ENCODE measurements at places on chromosomes 12 and 14. TPM values are rescaled to one million over a fixed set of nuclear protein-coding genes. Genes with fewer than 3 reads are reported as not detected.

HSPB8 gene
- 14.2 TPM for total RNA-seq

TMEM119 gene
- total RNA-seq = 48.3 TPM

BCL11B gene
- 0.17 TPM for total RNA-seq

NR1H4 gene
- total RNA-seq = not detected

TAPBPL gene
- 5.2 TPM for total RNA-seq

C14orf132 gene
- 33.2 TPM for total RNA-seq

DNA sequence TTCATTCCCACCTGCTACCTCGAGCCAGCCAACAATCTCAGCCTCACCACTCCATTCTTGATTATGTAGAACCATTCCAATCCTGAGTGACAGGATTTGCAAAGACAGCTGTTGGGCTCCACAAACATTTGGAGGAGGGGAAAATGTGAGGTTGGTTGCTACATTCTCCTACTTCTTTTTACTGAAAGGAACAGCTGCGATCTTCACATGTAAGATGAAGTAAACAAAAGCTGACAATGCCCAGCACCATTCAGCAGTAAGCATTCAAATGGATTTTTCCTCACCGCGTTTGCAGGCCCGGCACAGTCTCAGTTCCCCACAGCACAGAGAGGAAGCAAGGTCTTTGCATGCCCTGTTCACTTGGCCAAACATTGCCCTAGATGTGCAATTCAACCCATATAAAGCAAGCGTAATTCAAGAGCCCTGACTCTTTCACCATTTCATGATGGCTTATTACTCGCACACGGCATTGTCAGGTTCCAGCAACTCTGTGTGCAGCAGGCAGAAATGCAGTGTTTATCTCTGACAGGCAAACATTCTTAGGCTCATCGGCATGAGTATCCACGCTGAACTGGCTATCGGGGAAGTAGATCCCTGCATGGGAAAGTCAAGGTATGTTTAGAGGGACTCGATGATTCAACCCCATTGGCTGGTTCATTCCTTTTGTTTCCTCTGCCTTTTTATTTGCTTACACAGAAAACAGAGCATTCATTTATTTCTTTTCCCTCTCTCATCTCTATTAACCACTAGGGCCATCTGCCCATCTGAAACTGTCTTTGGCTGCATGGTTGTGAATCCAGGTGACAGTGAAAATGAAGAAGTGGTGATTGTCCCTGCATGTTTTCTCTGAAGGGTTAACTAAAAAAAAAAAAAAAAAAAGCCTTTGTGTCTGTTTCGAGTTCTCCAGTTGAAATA is 236.1 kb upstream of the PLEKHG7 start:
- DNase-seq = no peak

DNA sequence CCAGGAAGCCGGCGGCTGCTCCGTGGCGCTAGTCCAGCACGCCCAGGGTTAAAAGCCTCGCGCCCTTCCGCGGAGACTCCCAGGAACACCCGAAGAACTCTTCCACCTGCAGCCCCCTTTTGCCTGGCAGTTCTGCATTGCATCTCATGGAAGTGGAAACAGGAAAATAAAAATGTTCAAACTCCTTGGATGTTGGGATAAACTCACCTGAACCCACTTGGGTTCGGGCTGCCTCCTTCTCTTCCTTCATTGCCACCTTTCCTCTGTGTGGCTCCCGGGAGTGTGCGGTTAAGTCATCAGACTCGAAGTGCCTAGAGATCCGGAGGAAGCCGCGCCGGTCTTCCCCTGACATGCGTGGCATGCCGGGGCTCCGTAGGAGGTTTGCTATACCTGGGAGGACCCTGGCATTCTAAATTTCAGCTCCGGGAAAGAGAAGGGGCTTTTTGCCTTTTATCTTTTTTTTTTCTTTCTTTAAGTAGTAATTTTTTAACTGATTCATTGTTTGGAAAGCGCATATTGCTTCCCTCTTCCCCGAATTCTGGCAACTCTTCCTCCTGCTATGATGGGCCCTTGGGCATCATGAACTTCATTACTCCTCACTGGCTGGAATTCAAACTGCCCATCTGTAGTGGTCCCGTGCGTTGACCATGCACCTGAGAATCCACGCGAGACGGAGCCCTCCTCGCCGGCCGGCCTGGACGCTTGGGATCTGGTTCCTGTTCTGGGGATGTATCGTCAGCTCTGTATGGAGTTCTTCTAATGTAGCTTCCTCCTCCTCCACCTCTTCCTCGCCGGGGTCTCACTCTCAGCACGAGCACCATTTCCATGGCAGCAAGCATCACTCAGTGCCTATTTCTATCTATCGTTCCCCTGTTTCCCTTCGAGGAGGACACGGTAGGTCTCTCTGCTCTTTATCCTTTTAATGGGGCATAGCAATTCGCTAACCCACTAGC is 931.4 kb downstream of the DIO2 start:
- DNase-seq = no peak

GRCh38 chr12:58918469-58918844 is 1.8 kb downstream of the LRIG3 start:
- no peak for DNase-seq

DNA sequence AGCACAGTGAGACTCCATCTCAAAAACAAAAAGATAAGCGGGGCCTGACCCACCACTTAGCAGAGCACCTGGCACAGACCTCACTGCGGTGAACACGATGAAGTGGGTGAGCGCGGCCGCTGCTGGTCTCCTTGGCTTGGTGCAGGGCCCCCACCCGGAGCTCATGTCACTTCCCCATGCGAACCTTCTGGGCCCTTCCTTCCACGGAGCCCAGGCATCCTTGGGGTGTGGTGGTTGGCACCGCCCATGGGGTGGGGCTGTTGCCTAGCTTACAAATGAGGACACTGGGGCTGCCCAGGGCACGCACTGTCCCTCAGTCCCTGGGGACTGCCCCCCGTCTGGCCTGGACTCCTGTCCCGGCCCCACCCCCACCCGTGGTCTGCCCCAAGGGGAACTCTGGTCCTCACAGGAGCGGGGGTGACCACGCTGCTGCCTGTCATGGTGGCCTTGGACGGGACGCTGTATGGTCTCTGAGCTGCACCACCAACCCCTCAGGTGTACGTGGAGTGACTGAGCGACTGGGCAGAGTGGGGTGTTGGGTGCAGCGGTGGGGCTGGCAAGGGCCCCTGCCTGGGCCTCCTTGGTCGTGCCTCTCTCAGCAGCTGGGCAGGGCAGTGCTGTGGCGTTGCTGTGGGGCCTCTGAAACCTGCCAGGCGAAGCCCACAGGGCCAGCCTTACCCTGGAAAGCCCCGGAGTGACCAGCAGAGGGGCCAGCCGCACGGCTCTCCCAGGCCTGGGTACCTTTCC is 15.3 kb downstream of the FBRSL1 start:
- no peak for DNase-seq

DNA sequence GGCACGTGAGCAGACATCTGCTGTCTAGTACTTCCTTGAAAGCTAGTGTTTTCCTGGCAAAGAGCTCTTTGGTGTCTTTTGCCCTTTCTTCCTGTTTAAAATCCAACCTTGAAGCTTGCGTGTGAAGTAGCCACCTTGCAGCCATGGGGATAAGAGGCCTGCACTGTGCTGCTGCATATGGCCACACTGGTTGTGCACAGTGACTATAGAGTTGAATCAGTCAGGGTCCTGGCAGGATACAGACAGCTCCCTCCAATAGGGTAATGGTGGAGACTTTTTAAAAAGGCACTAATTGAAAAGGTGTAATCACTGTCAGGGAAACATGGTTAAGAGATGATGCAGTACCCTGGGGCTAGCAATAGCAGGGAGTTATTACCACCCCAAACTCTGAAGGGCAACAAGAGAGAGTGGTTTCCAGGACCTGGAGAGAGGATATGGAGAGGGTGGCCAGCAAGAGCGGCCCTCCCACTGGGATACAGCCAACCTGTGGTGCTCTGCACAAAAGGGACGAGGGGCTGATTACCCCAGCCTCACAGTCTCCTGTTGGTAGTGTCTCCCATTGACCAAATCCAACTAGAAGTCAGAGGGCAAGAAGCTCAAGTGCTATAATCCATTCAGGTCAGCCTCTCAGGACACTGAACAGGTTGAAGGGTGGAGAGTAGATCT is 4.8 kb upstream of the GLT8D2 start:
- no peak for DNase-seq

DNA sequence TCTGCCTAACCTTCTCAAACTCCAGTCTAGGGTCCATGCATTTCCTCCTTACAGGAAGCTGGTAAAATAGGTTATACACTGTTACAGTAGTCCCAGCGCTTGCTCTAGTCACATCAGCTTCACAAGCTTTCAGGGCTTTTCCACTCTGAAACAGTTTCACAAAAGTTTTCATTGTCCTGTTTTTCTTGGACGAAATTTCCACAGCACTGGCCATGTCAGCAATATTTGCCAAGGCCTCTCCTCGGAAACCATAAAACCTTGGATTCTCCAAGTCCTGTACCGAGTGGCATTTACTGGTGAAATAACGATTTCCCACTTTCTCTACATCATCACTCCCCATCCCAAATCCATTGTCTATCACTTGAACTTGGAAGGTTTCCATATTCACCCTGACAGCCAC is 2.1 kb downstream of the MLH3 start:
- DNase-seq = no peak

DNA sequence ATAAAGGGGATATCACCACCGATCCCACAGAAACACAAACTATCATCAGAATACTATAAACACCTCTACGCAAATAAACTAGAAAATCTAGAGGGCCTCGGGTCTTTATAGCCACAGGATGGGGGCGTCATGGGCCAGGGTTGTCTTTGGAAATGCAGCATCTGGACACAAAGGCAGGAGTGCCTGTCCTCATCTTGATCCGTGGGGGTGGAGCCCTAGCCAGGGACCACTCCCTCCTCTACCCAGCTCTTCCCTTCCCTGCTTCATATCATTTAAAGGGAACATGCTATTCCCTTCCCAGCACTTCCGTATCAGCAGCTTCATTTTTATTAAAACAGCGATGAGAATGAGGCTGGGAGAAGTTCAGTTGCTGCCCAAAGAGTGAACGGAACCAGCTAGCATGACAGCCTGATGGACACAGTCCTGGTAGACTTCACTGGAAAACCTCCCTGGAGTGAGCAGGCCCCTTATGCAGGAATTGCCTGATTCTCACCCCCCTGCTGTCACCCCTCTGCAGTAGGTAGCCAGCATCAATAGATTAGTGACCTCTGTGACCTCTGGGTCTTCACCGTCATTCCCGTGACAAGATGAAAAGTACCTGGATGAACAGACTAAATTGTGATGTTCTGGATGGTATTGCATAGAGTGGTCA is 251.4 kb upstream of the RGS6 start:
- DNase-seq = no peak

DNA sequence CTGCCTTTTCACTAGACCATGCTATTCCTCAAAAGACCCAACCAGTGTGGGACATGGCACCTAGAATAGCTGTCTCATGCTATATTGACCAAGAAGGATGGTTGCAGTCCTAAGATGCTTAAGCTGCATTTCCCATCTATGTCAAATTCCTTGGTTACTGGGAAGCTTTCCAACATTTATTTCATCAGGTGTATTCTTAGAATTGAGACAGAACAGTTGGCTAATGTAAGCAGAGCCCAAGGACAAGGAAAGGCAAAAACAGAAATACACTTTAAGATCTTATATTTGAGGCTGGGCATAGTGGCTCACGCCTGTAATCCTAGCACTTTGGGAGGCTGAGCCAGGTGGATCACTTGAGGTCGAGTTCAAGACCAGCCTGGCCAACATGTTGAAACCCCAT is 24.7 kb downstream of the ARG2 start:
- no peak for DNase-seq

- DNase-seq = no peak
Measured at GRCh38 chr12:4432878-4433744, 12.5 kb downstream of the FGF6 start.

DNA sequence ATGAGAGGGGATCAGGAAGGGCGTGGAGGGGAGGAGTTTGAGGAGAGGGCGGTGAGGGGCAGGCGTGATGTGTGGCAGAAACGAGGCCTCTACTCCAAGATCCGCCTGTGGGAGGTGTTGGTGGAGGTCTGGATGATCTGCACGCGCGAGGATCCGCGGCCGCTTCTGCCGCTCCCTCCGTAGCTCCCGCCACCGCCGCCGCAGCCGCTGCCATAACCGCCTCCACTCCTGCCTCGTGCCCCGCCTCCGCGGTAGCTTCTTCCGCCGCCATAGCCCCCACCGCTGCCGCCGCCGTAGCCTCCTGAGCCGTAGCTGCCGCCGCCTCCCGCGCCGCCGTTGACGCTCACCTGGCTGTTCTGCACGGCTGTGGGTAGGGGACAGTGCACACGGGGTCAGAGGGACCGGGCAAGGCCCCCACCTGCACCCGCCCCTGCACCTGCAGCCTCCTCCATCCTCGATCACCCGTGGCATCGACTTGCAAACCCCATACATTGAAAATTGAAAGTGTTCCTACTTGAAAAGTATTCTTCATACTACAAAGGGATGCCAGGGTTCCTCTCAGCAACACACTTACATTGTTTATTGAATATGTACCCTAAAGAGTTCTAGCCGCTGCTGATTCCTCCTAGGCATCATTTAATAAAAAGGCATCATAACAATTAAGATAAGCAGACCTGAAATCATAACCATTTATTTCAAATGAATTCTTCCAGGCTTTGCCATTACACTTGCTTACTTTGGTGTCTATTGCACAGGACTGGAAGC is 11.1 kb upstream of the KRT1 start:
- no peak for DNase-seq
